ENCODE measurements at places on chromosomes 16 and 17. TPM values are rescaled to one million over a fixed set of nuclear protein-coding genes. Genes with fewer than 3 reads are reported as not detected.

MED9 gene
- polyA plus RNA-seq: 7.4 TPM

ATP2A1 gene
- polyA plus RNA-seq: 0.39 TPM

MEFV gene
- polyA plus RNA-seq: 0.18 TPM

TMC5 gene
- polyA plus RNA-seq: 2.0 TPM

KRT25 gene
- polyA plus RNA-seq: not detected

CCL2 gene
- polyA plus RNA-seq: 781 TPM

KRTAP2-1 gene
- not detected for polyA plus RNA-seq

NR1D1 gene
- 15.0 TPM for polyA plus RNA-seq

PRRT2 gene
- polyA plus RNA-seq: 3.7 TPM

FBXL16 gene
- polyA plus RNA-seq: 2.5 TPM

CCL14 gene
- polyA plus RNA-seq: 91.0 TPM

SPAG9 gene
- 22.2 TPM for polyA plus RNA-seq

SP6 gene
- 0.56 TPM for polyA plus RNA-seq

TBC1D3I gene
- not detected for polyA plus RNA-seq

AP1G1 gene
- 22.9 TPM for polyA plus RNA-seq

CA4 gene
- 12.3 TPM for polyA plus RNA-seq

DOC2A gene
- 1.9 TPM for polyA plus RNA-seq

KRT13 gene
- polyA plus RNA-seq: 3.2 TPM

CRYM gene
- polyA plus RNA-seq: 0.06 TPM

CDK5R1 gene
- polyA plus RNA-seq: 0.52 TPM

DPEP2 gene
- 4.2 TPM for polyA plus RNA-seq

HASPIN gene
- polyA plus RNA-seq: 0.12 TPM
